ENCODE measurements at places on chromosomes 3 and 15.

DNA sequence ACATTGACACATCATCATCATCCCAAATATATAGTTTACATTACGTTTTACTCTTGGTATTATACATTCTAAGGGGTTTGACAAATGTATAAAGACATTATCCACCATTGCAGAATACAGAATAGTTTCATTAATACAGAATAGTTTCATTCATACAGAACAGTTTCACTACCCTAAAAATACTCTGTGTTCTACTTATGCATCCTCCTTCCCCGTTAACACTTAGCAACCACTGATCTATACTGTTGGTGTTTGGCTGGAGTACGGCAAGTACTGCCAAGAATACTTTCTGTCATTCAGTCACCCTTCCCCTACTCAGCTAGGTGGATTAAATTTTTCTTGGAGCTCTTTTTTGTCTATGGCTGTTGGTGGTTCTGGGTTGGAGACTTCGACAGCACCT, 33.4 kb downstream of the LEKR1 start:
- no peak for DNase-seq

DNA sequence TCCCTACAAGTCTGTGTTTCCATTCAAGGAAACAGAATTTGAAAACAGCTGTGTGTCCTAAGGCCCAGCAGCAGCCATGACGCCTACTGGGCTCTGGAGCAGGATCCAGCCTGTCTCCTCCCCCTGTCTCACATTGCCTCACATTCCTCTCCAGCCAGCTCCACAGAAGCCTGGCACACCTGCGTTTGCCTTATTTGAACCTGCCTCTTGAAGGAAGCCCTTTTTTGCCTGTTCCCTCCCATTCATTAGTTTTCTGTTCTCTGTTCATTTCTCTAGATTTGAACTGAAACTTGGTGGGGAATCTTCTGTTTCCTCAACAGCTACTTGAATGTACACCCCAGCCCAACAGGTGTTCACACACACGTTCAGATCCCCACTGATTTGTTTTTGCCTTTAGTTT, 890.5 kb downstream of the TUSC7 start:
- DNase-seq, result no peak

DNA sequence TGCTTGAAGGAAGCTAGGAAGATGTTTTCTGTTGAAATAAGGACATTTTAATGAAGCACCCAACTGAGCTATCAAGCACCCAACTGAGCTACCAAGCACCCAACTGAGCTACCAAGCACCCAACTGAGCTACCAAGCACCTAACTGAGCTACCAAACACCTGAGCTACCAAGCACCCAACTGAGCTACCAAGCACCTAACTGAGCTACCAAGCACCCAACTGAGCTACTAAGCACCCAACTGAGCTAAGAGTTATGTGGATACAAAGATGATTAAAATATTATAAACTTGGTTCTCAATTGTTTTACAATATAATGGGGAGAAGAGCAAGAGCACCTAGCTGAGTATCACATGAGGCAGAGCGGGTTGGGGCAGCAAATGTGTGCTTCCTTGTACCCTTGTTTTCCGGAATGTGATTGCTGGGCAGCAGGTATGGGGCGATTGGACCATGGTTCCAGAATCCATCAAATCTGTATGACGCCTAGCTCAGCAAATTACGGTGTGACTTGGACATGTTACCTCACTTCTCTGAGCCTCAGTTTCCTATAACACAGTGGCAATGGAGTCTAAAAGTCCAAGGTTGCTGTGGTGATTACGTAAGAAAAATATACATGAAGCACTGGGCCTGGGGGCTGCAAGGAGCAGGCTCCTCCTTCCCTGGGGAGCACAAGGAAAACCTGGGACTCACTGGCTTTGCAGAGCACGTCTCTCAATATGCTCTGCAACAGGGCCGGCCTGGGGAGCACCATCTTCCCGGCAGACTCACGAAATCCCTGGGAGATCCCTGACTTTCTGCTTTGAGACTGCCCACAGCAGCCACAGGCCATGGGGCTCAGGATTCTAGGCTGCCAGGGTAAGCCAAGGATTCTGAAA, 11.3 kb downstream of the BMF start:
- DNase-seq, result no peak

DNA sequence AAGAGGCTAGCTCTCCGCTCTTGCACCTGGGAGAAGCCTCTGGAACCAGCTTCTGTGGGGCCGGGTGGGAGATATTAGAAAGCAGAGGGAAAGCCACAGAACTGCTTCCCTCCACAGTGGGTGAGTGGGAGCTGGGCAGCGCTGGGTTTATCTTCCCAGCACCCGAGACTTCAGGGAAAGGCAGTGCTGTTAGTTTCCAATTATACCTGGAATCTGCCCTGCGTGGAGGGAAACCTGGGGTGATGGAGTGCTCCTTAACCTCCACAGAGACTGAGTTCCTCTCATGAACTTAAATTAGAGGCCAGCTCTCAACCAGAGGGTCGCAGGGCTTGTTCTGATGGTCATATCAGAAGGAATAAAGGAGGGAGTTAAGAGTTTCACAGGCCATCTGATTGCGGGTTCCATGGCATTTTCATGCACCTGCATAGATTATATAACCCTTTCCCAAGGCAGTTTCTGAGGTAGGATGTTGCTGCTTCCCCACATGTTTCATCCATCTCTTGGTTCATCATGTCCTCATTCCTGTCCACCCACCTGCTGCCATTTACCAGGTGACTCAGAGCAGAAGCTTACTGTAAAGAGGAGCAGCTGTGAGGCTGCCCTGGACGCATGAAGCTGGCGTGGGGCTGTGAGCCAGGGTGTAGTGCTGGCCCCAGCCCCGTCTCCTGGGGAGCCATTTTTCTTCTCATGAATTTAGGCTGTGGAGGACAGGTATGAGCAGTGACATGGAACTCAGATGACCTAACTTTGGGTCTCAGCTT, 42.5 kb downstream of the CA12 start:
- DNase-seq, result no peak

DNA sequence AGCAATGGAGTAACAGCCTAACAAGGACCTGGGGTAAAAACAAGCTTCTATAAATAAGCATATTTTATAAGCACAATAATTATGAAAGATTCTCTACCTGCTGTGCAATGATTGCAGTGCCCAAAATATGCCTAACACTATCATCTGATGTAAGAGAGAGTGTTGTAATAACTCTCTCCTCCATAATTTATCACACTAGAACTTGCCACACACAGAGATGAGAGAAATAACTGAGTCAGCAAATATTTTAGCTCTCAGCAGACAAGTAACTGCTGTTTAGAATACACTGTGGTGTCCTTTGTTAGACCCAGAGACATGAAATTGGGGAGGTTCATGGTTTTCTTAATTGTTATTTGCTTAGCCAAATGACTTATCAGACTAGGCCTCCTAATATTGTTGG, 105.3 kb upstream of the ACP3 start:
- DNase-seq, result no peak

DNA sequence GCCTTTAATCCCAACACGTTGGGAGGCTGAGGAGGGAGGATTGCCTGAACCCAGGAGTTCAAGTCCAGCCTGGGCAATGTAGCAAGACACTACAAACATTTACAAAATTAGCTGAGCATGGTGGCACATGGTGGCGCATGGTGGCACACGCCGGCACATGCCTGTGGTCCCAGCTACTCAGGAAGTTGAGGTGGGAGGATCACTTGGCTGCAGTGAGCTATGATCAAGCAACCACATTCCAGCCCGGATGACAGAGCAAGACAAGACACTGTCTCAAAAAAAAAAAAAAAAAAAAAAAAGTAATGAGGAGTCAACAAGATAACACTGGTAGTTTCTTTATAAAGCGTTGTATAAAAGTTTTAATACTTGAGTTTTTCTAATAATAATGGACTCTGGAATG, 10.1 kb downstream of the FEZF2 start:
- no peak for DNase-seq

DNA sequence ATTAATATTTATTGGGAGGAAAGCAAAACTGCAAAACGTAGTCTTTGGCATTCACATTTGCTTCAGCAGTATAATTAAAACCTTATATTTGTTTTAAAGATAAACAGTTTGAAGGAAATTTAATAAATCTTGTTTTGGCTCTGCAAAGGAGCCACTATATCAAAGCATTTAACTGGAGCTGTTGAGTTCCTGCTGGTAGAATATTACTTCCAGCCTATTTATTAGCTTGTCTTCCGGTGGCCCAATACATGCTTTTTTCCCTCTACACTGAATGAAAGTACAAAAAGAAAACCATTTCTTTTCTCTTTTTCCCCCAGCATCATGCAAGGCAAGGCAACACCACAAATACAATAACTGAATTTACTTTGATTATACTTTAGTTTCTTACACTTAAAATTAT, 26.3 kb downstream of the SPTSSB start:
- no peak for DNase-seq

DNA sequence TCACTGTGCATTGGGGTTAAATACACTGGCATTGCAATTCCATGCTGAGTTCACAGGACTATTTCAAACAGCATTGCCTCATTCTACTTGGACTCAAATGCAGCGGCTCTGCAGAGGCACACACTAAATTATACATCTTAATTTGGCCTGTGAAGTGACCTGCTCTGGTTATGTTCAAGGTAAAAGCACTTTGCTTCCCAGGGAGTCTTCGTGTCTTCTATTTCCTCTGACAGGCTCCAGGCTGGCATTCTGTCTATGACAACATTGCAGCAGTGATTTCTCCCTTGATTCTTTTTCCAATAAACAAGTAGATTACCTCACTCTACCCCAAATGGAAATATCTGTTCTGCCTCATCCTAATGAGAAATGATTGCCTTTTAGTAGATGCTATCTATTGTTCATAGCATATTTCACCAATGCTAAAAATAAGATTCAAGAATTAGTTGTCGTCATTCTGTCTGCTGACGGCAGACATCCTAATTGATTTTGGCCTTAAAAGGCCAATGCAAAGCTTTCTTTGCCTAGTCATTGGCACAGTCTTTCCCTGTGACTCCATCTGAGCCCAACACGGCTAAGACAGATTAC, 33.8 kb downstream of the FMN1 start:
- no peak for DNase-seq

- no peak for DNase-seq
These were observed 511.0 kb upstream of the ALCAM start for GRCh38 chr3:104855702-104856101.

- DNase-seq, result no peak
These were observed 584.0 kb upstream of the LMCD1 start for GRCh38 chr3:7917443-7918151.

GRCh38 chr3:105729667-105730066, 139.1 kb downstream of the CBLB start:
- no peak for DNase-seq

DNA sequence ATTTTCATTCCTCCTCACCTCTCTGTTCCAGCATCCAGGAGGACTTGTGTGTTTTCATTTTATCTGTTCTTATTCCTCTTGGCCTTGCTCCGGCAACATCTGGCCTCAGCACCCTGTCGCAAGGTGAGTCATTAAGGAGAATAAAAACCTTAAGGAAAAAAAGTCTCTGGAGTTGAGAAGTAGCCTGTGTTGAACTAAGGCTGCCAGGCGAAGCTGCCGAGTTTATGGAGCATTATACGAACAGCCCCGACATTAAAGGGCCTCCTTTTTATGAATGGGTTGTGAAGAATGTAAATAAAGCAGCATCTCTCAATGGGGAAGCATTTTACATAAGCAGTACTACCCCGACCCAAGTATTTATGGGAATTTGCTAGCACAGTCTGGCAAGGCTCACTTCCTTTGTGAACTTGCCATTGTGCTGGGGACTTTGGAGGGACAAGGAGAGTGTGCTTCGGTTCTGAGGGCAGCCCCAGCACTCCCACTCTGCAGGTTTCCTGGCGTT, 4.7 kb downstream of the BAHD1 start:
- no peak for DNase-seq

- DNase-seq, result no peak
These were observed 372.1 kb downstream of the NR2F2 start for GRCh38 chr15:96702589-96702988.
